Neural crest cell (in vitro differentiated cells): ENCODE measurements at places on chromosomes 16 and 17. TPM values are rescaled to one million over a fixed set of nuclear protein-coding genes. Genes with fewer than 3 reads are reported as not detected.

DNA sequence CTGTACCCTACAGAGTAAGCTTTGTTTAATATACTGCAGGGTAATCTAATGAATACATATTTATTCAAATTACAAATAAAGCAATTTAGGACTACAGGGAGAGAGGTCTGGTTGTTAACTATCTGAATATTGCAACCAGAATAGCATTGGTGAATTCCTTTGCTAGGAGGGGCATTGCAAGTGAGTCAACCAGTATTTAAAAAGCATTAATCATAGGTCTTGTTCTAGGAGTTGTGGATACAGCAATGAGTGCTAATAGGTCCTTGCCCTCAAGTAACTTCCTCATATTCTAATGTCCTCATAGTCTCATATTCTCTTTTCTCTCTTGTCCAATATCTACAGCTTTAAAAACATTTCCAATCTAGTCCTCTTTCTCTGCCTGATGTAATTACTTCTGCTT lies 531.4 kb downstream of the CDH11 start:
- H3K27ac ChIP-seq: no peak overlapping the region
- H3K36me3 ChIP-seq: no peaks in the 10 kb centered on the region
- DNase-seq: no peak
- no peaks in the 10 kb centered on the region for H3K27me3 ChIP-seq

ATP1B2 gene
- 12.1 and 14.3 TPM in 2 replicates for total RNA-seq

GRCh38 chr16:48317614-48318315 lies 67.4 kb downstream of the SIAH1 start:
- no peak overlapping the region for H3K27ac ChIP-seq
- H3K36me3 ChIP-seq: peaks cover 34% of the 10 kb centered on the region
- H3K27me3 ChIP-seq: no peaks in the 10 kb centered on the region
- no peak overlapping the region for H3K4me3 ChIP-seq

DNA sequence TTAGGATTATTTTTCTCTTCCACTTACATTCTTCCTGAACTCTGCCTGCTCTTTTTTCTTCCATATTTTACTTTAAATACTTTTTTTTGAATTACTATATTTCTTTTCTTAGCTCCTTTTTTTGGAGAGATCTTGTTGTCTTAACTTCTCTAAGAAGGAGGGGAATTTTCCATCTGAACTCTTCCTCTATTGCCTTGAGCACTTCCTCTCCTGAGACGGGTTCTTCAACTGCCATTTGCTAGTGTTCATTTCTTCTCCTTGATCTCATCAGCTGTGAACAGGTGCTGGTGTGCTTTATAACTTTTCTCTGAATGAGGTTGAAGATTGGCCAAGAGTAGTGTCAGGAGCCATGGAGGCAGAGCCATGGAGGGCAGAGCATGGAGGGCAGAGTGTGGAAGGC lies 15.1 kb upstream of the CD300LD start:
- H3K27me3 ChIP-seq: peaks cover 41% of the 10 kb centered on the region
- H3K4me3 ChIP-seq: no peak overlapping the region
- H3K36me3 ChIP-seq: no peaks in the 10 kb centered on the region
- peaks cover 4% of the 10 kb centered on the region for H3K4me1 ChIP-seq

- peaks cover 5% of the 10 kb centered on the region for H3K36me3 ChIP-seq
- H3K4me3 ChIP-seq: no peak overlapping the region
- no peak overlapping the region for H3K27ac ChIP-seq
- DNase-seq: no peak
- H3K4me1 ChIP-seq: no peaks in the 10 kb centered on the region
Observed at GRCh38 chr17:44887971-44888954, 11.0 kb downstream of the EFTUD2 start.

DNA sequence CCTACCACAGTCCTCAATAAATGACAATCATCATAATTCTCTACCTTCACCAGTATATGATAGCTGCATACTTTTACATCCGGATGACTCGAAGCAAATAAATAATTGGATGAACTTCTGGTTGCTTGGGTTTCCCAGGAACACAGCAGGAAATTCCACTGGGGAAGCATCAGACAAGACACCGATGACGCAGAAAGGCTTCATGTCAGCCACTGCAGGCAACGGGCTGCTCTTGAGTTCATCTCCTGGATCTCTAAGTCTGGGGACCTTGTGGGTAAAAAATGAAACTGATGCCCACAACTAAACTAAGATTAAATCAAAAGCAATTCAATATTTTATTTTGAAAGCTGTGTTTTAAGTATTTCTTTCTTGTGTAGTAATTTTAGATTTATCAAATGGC lies 472.1 kb upstream of the C16orf82 start:
- peaks cover 8% of the 10 kb centered on the region for H3K27me3 ChIP-seq
- peaks cover 8% of the 10 kb centered on the region for H3K4me1 ChIP-seq
- H3K4me3 ChIP-seq: no peak overlapping the region
- H3K27ac ChIP-seq: no peak overlapping the region

DNA sequence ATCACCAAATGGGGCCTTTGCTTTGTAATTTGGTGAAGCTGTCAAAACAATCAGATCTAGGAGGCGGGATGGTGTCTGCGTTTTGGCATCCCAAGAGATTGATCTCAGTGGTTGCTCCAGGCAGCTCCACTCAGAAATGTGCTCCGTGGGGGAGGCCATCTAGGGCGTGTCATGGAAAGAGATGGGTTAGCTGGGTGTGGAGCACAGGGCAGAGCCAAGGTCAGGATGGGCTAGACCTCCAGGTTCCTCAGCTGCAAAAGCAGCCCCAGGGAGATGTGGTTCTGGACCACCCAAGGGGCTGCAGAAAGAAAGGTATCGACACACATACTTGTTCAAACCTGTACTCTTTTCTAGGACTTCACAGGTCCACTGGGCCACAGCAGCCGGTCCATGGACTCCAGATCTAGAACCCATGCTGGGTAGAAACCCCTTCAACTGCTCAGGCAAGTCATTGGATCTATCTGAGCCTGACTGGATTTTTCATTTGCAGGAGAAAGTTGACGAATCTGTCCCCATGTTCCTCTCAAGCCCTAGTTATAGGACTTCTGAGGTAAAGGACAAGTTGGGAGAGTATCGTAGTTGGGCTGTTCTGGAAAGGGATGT lies 270.2 kb upstream of the RPL38 start:
- no peak for DNase-seq
- H3K27ac ChIP-seq: no peak overlapping the region
- H3K4me1 ChIP-seq: no peaks in the 10 kb centered on the region
- H3K27me3 ChIP-seq: peaks cover 2% of the 10 kb centered on the region

- H3K36me3 ChIP-seq: no peaks in the 10 kb centered on the region
- H3K27me3 ChIP-seq: peaks cover 61% of the 10 kb centered on the region
- H3K27ac ChIP-seq: no peak overlapping the region
- no peak for DNase-seq
Observed at GRCh38 chr17:41212524-41213169, 13.8 kb upstream of the KRTAP9-2 start.

DNA sequence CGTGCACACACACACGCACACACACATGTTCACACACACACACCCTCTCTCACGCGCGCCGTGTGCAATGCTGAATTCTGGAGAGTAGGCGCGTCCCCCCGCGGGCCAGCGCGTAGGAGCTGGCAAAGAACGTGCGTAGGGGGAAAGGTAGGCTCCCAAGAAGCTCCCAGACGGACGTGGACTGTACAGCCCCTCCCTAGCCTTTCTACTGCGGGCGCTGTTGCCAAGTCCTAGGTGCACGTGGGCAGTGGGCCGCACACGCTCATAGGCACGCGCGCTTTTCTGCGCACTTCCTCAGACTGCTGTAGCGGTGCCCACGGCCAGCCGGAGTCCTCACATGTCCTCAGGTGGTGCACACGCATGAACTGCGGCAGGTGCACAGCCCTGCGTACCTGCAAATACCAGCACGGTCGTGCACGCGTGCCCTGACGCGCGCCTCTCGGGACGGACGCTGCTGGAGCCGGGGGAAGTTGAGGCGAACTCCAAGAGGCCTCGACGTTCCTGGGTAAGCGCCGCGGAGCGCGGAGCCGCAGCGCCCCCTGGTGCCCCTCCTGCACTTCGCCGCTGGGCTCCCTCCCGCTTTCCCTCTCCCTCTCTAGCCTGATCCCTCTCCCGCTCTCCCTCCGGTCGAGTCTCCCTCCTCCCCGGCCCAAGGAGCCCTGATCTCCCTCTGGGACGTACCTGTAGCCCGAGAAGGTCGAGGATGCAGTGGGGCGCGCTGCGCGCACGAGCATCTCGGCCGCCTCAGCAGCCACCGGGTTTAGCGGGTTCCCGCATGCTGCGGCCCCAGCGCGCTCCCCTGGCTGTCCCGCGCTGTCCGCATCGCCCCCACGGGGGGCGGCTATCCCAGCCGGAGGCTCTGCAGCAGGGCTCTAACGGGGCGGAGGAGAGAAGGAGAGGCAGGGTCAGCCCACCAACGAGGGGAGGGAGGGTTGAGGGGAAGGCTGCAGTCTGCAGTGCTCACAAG lies 749 bp downstream of the GRIN2A start:
- H3K27ac ChIP-seq: no peak overlapping the region
- peaks cover 91% of the 10 kb centered on the region for H3K27me3 ChIP-seq
- H3K4me1 ChIP-seq: peaks cover 14% of the 10 kb centered on the region
- peak overlapping the region; percentile 67 for H3K4me3 ChIP-seq
- no peaks in the 10 kb centered on the region for H3K36me3 ChIP-seq

ST6GALNAC2 gene
- 4.5 and 5.1 TPM in 2 replicates for total RNA-seq

PLD6 gene
- 0.23 TPM in 1 of 2 replicates, not detected in the other for total RNA-seq

C16orf92 gene
- total RNA-seq: not detected in 2 replicates

DNA sequence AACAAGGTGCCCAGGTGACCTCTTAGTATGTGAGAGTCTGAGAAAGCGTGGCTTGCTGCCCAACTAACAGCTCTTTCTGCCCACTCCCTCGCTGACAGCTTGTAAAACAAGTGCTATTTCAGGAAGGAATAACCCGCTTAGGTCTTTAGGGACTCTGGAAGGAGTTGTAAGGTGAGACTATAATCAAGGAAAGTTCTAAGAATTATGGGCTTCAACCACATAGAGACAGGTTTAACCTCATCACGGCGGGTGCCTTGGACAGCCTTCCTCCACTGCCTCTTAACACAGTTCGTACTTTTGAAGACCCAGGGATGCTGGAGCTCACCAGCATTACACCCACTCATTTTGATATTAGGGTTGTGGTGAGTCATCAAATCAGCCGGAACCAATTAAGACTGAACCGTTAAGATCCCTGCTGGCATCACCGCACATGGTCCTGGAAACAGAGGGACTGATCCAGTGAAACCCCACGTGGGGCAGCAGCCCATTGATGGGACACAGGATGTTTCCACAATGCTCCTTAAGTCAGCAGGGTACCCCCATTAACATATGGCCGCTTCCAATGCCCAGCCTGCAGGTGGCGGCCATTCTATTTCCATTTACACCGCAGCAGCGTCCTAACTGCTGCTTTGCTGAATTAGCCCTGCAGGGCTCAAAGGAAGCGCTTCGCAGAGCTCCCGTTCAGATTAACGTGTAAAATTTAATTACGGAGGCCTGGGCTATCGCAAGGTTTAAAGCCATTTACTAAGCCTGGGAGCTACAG lies 176.6 kb upstream of the SDK2 start:
- no peak overlapping the region for H3K27ac ChIP-seq
- H3K4me1 ChIP-seq: peaks cover 15% of the 10 kb centered on the region
- peaks cover 4% of the 10 kb centered on the region for H3K36me3 ChIP-seq
- peak; percentile 18 for DNase-seq
- H3K4me3 ChIP-seq: no peak overlapping the region
- H3K27me3 ChIP-seq: peaks cover 3% of the 10 kb centered on the region

- H3K27me3 ChIP-seq: no peaks in the 10 kb centered on the region
- DNase-seq: peak; percentile 39
- H3K36me3 ChIP-seq: no peaks in the 10 kb centered on the region
Observed at GRCh38 chr16:4323845-4324488, 8.1 kb downstream of the GLIS2 start.

DNA sequence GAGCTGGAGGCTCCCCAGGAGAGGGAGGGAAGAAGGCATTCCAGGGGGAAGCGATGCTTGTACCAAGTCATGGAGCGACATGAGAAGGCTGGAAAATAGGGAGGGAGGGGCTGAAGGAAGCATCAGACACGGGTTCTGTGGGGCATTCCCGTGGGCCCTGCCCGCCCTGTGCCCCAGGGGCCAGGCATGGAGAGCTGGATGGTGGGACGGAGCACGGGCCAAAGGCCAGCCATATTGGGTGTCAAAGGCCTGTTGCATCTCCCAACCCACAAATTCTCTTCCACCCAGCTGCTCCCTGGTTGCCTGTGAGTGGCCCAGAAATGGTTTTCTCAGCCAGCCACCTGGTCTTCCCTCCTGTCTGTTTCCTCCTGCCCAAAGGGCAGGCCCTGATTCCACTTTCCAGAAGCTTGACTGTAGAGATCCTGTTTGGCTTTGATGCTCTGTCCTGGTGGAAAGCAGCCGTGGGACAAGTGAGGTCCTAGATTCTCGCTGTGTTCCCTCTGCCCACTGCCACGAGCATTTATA lies 3.2 kb downstream of the CDR2L start:
- H3K27me3 ChIP-seq: no peaks in the 10 kb centered on the region
- peak overlapping the region; percentile 67 for H3K27ac ChIP-seq
- H3K36me3 ChIP-seq: no peaks in the 10 kb centered on the region
- peaks cover 21% of the 10 kb centered on the region for H3K4me1 ChIP-seq
- peak overlapping the region; percentile 62 for H3K4me3 ChIP-seq

GRCh38 chr17:50354198-50354597 lies 8.3 kb downstream of the XYLT2 start:
- no peak overlapping the region for H3K27ac ChIP-seq
- H3K36me3 ChIP-seq: peaks cover 7% of the 10 kb centered on the region
- no peak for DNase-seq

DNA sequence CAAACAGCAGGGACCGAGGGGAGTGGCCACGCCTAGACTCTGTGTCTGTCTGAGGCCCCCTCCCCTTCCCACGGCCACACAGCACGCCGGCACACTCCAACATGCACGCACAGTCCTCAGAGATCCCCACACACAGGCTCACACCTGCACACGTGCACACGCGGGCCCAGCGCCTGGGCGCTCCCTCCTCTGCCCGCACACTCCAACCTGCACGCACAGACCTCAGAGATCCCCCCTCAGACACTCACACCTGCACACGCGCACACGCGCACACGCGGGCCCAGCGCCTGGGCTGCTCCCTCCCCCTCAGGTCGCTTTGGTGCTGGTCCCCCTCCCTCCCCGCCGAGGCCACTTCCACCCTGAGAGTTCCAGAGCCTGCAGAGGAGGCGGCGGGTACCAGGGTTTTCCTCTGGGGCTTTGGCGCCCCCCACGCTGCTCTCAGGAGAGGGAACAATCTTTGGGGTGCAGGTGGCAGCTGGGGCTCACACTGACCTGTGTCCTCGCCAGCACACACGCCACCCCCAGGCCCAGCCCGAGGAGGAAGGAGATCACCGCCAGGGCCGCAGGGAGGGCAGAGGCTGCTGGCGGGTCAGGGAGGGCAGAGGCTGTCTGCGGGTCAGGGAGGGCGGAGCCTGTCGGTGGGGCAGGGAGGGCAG lies 1.6 kb downstream of the CD7 start:
- H3K4me3 ChIP-seq: no peak overlapping the region
- no peak for DNase-seq
- peaks cover 7% of the 10 kb centered on the region for H3K4me1 ChIP-seq
- H3K27ac ChIP-seq: no peak overlapping the region

DNA sequence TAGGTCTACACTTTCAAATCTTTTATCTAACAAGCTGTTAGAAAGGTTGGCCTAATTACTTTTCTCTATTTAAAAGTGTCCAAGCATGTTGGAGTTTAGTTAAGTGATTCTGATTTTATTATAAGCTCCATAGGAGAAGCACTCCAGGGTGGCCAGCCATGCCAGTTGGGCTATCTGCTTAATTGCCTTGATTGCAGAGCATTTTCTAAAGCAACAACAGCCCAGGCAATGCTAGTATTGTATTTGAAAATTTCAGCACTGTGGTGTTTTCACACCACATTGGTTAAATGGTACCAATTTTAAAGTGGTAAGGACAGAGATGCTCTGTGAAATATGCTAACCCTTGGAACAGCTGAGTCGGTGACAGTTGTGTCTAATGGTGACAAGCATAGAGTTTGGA lies 510.5 kb upstream of the CDH8 start:
- H3K27ac ChIP-seq: no peak overlapping the region
- no peaks in the 10 kb centered on the region for H3K36me3 ChIP-seq
- no peak overlapping the region for H3K4me3 ChIP-seq

ETV4 gene
- total RNA-seq: 55.0 and 59.6 TPM in 2 replicates
